Endothelial cell of umbilical vein (primary cell): ENCODE measurements at places on chromosomes 7 and 10. TPM values are rescaled to one million over a fixed set of nuclear protein-coding genes. Genes with fewer than 3 reads are reported as not detected.

DNA sequence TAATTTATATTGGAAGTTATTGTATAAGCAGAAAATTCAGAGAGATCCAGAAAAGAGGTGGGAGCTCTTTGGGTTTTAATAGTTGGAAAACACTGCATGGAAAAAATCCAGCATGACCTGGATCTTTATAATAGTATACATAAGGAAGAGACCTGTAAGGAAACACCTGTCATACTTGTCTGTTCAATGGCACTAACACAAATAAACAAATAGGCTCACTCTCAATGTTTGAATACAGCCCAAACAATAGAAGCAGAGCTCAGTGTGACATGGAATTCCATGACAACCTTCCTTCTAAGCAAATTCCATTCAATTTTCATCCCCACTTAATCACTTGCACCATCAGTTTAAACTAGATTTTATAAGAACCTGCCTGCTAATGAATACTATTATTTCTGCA, 31.7 kb downstream of the CISD1 start:
- no peak overlapping the region for H3K27ac ChIP-seq
- no peak overlapping the region for H3K4me3 ChIP-seq
- peaks cover 5% of the 10 kb centered on the region for H3K27me3 ChIP-seq

The PPP1R9A gene
- 3.0 and 3.2 TPM in 2 replicates for total RNA-seq

The DYNC1I1 gene
- total RNA-seq, result 3.3 and 3.6 TPM in 2 replicates

The GPR37 gene
- 2.1 and 2.2 TPM in 2 replicates for total RNA-seq

The NPC1L1 gene
- total RNA-seq, result not detected in 2 replicates

DNA sequence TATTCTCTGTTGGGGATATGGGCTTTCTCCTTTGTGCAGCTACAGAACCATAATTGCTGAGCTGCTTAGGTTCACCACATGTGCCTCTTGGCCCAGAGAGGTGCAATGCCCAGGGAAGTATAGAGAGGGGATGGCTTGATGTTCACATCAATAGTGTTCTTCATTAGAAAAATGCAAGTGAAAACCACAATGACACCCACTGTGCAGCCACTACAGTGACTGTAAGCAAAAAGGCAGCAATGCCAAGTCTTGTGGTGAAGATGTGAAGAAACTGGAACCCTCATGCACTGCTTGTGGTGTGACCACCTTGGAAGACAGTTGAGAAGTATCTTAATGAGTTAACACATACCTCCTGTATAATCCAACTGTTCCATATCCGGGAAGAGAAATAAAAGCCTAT, 318.9 kb upstream of the ZMIZ1 start:
- H3K27ac ChIP-seq, result no peak overlapping the region
- peaks cover 7% of the 10 kb centered on the region for H3K4me1 ChIP-seq
- H3K27me3 ChIP-seq, result peaks cover 14% of the 10 kb centered on the region
- H3K4me3 ChIP-seq, result no peak overlapping the region
- no peak for DNase-seq
- H3K36me3 ChIP-seq, result no peaks in the 10 kb centered on the region

GRCh38 chr7:121803039-121803438, 69.9 kb upstream of the PTPRZ1 start:
- H3K4me3 ChIP-seq, result no peak overlapping the region
- no peaks in the 10 kb centered on the region for H3K36me3 ChIP-seq
- H3K27ac ChIP-seq, result no peak overlapping the region

The MYH16 gene
- total RNA-seq, result 0.09 and 0.11 TPM in 2 replicates

DNA sequence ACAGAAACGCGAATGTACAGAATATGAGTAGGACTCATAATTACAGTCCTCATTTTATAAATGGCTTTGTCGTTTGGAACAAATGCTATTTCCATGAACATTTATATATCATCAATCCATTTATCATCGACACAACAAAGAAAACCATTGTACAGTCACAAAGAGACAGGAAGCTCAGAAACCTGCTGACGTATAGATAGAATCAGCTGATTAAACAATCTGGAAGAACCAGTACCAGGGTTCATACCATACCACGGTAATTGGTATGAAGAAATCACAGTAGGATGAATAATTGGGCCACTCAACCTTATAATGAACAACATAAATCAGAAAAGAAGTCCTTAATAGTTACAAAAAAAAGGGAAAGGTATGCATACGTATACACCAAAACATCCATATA, 295.0 kb downstream of the PARD3 start:
- no peaks in the 10 kb centered on the region for H3K36me3 ChIP-seq
- H3K27me3 ChIP-seq, result no peaks in the 10 kb centered on the region
- H3K27ac ChIP-seq, result peak overlapping the region; percentile 19
- peak; percentile 68 for DNase-seq
- H3K4me3 ChIP-seq, result no peak overlapping the region

- no peaks in the 10 kb centered on the region for H3K36me3 ChIP-seq
- H3K4me3 ChIP-seq, result no peak overlapping the region
- peaks cover 5% of the 10 kb centered on the region for H3K27me3 ChIP-seq
- H3K4me1 ChIP-seq, result peaks cover 19% of the 10 kb centered on the region
- H3K27ac ChIP-seq, result no peak overlapping the region
Measured at GRCh38 chr7:128450913-128451312, 4.8 kb upstream of the HILPDA start.

- H3K4me1 ChIP-seq, result no peaks in the 10 kb centered on the region
- H3K4me3 ChIP-seq, result no peak overlapping the region
- H3K27ac ChIP-seq, result no peak overlapping the region
- no peaks in the 10 kb centered on the region for H3K27me3 ChIP-seq
- no peak for DNase-seq
Measured at GRCh38 chr10:126889421-126889820, 15.8 kb upstream of the DOCK1 start.

The SKIDA1 gene
- 0.71 and 0.83 TPM in 2 replicates for total RNA-seq

DNA sequence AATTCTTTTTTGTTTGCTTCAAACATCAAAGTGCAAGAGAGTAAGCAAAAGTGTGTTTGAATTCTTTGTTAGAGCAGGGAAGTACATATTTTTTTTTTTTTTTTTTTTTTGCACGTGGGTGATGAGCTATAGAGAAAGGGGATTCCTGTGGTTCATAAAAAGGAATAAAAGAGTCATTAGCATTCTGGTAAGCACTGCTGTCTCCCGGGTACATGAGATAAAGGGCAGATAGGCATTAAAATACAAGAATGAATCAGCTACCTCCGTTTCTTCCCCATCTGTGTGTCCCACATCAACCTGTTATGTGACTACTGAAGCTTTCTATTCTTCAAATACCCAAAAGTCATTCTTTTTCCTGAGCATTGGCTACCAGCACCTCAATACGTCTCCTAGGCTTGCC, 102.4 kb upstream of the SEMA3D start:
- H3K36me3 ChIP-seq, result no peaks in the 10 kb centered on the region
- no peaks in the 10 kb centered on the region for H3K4me1 ChIP-seq
- peaks cover 4% of the 10 kb centered on the region for H3K27me3 ChIP-seq
- H3K27ac ChIP-seq, result no peak overlapping the region
- H3K4me3 ChIP-seq, result no peak overlapping the region

GRCh38 chr10:131068760-131069159, 242.8 kb downstream of the TCERG1L start:
- no peak overlapping the region for H3K4me3 ChIP-seq
- no peak for DNase-seq
- no peaks in the 10 kb centered on the region for H3K36me3 ChIP-seq
- no peaks in the 10 kb centered on the region for H3K27me3 ChIP-seq
- no peaks in the 10 kb centered on the region for H3K4me1 ChIP-seq
- no peak overlapping the region for H3K27ac ChIP-seq

DNA sequence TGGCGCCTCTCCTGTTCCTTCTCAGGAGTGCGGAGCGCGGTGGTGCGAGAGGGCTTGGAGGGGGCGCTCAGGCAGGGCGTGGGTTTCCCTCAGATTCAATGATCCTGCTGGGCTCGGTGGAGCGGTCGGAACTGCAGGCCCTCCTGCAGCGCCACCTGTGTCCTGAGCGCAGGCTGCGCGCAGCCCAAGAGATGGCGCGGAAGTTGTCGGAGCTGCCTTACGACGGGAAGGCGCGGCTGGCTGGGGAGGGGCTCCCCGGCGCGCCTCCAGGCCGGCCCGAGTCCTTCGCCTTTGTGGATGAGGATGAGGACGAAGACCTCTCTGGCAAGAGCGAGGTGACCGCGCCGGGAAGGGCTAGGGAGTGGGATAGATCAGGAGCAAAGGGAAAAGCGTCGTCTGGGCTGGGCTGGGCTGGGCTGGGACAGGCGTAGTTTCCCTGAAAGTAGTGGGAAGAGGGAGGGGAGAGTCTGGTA, 17.0 kb downstream of the FAM131B start:
- no peaks in the 10 kb centered on the region for H3K36me3 ChIP-seq
- H3K27me3 ChIP-seq, result peaks cover 24% of the 10 kb centered on the region
- peaks cover 4% of the 10 kb centered on the region for H3K4me1 ChIP-seq
- H3K4me3 ChIP-seq, result peak overlapping the region; percentile 21
- H3K27ac ChIP-seq, result no peak overlapping the region

DNA sequence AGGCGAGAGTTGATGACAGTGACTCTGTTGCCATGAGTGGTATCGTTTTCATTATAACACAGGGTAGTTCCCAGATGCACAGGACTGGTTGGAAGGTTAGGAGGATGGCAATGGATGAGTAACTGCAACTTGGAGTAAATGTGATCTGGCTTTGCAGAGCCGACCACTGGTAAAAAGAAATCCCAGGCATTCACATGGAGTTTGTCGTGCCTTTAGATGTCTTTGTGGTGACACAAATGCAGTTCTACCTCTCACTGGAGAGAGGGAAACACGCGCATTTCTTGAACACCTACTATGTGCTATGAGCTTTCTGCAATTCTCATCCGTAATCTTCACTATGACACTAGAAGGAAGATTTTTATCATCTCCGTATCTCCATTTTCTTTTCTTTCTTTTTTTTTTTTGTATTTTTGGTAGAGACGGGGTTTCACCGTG, 1.7 kb upstream of the MNX1 start:
- no peak overlapping the region for H3K27ac ChIP-seq
- H3K36me3 ChIP-seq, result no peaks in the 10 kb centered on the region
- H3K4me3 ChIP-seq, result no peak overlapping the region
- no peaks in the 10 kb centered on the region for H3K4me1 ChIP-seq
- peaks cover 96% of the 10 kb centered on the region for H3K27me3 ChIP-seq

The H2BK1 gene
- total RNA-seq, result not detected in 2 replicates

DNA sequence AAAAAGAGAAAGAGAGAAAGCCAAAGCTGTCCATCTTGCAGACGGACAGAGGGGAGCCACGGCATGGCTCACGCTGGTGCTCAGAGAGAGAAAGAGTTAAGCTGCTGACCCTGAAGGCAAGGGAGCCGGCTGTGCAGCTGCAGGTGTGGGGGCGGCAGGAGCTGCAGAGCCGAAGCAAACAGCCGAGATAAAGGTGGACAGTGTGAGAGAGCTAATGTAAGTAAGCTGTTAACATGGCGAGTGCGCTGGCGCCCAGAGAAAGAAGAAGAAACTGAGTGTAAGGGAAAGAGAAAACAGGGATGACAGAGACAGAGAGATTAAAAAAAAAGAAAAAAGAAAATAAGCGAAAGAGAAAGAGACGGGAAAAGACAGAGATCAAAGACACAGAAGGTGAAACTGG, 18.2 kb downstream of the COL17A1 start:
- H3K4me3 ChIP-seq, result no peak overlapping the region
- H3K4me1 ChIP-seq, result no peaks in the 10 kb centered on the region
- H3K27me3 ChIP-seq, result no peaks in the 10 kb centered on the region
- no peak overlapping the region for H3K27ac ChIP-seq
- H3K36me3 ChIP-seq, result no peaks in the 10 kb centered on the region

DNA sequence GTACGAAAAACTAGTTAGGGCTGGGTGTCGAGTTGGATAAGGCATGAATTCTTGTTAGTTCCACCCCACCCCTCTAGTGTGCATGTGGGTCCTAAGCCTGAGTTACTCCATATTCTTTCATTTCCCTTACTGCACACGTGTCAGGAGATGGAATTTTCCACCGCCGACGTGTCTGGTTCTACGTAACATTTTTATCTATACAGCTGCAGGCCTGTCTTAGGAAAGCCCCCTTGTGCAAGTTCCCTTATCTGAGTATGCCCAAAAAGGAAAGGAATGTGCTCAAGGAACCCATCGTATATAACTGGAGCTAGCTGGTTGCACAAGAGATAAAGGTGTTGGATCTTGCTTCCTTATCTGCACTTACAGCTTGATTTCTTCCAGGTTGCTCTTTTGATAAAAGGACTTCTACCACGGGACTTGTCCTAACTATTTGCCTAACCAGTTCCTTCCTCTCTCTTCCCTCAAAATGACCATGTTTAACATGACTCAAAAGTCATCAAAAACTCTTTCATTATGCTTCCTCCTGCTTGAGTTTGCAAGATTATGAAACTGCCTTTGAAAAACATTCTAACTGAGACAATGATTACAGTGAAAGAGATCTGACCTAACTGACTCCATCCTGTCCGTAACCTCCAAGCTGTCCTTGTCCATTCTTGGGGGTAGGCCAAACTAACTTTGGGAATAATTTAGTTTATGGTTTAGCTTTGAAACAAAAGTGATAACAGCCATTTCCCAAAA, 181.4 kb downstream of the AKR1D1 start:
- H3K4me3 ChIP-seq, result no peak overlapping the region
- no peaks in the 10 kb centered on the region for H3K27me3 ChIP-seq
- H3K4me1 ChIP-seq, result no peaks in the 10 kb centered on the region
- H3K36me3 ChIP-seq, result no peaks in the 10 kb centered on the region
- peak overlapping the region; percentile 48 for H3K27ac ChIP-seq
- peak; percentile 47 for DNase-seq

DNA sequence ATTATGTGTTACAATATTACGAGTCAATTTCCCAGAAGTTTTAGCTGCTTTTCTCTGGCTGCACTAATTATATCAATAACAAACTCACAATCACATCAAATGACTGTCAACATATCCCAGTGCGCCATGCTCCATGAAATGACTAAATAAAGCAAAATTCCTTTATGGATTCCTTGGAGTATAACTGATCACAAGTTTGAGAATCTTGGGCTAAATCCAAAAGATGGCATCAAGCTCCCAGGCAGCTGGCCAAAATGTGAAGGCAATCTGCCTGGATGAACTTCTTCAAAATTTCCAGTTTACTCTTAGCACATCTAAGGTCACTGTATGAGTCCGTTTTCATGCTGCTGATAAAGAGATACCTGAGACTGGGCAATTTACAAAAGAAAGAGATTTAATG, 210.8 kb downstream of the CCSER2 start:
- peaks cover 2% of the 10 kb centered on the region for H3K27me3 ChIP-seq
- H3K36me3 ChIP-seq, result no peaks in the 10 kb centered on the region
- peaks cover 13% of the 10 kb centered on the region for H3K4me1 ChIP-seq
- DNase-seq, result no peak

DNA sequence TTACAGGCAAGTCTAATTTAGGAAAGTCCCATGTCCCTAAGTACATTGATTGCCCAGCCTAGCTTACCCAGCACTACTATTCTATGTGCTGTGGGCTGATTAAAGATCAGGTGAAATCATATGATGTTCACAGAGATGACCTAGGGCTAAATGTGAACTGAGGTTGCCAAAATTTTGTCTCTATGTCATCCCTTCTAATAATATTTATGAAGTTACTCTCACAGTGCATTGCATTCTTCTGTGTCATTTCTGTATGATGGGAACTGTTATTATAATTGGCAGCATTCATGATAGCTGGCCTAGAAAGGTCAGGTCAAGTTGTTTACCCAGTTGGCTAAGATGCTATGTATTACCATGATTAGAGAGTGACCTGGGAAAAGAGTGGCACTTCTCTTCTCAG, 2.8 kb upstream of the PDK4 start:
- peaks cover 3% of the 10 kb centered on the region for H3K4me1 ChIP-seq
- DNase-seq, result peak; percentile 41
- peaks cover 5% of the 10 kb centered on the region for H3K27me3 ChIP-seq
- no peak overlapping the region for H3K27ac ChIP-seq
- no peaks in the 10 kb centered on the region for H3K36me3 ChIP-seq
